Spinal cord (tissue), 10 donors: ENCODE measurements at places on chromosomes 11 and 22.
A peak's percentile ranks its signal among the peaks of the same experiment; 100 is the strongest.

DNA sequence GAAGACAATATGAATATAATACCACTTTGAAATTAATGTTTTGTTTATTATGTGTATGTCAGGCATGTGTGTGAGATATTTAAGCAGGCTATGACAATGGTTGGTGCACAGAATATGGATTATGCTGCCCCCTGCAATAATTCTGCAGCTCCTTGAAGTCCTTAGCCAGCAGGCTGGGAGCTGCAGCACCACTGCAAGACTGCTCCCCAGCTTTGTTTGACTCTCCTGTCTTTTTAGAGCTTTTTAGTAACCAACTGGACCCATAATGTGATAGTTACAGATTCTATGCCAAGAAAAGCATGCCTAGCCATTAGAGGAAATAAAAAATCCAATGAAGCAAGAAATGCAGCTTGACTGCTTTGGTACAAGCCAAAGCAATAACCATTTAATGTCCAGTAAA, 535.1 kb downstream of the TMEM135 start:
- DNase-seq: peak; percentile 22

- no peak for DNase-seq
Observed at GRCh38 chr11:20010156-20010850, 150.0 kb downstream of the DBX1 start.

GRCh38 chr22:42939941-42940653, 74.9 kb downstream of the PACSIN2 start:
- no peak for DNase-seq

- peak; percentile 59 for DNase-seq
Observed at GRCh38 chr11:102453302-102453695, 734 bp upstream of the TMEM123 start.

- DNase-seq: no peak
Observed at GRCh38 chr11:35593143-35593542, 25.1 kb upstream of the FJX1 start.
